ENCODE measurements at places on chromosomes 2 and 18.

- H3K4me1 ChIP-seq: no peaks in the 10 kb centered on the region
- no peak overlapping the region for H3K27ac ChIP-seq
- no peak for DNase-seq
- no peaks in the 10 kb centered on the region for H3K27me3 ChIP-seq
- H3K36me3 ChIP-seq: no peaks in the 10 kb centered on the region
Measured at GRCh38 chr2:137975280-137976271, 11.3 kb downstream of the HNMT start.

DNA sequence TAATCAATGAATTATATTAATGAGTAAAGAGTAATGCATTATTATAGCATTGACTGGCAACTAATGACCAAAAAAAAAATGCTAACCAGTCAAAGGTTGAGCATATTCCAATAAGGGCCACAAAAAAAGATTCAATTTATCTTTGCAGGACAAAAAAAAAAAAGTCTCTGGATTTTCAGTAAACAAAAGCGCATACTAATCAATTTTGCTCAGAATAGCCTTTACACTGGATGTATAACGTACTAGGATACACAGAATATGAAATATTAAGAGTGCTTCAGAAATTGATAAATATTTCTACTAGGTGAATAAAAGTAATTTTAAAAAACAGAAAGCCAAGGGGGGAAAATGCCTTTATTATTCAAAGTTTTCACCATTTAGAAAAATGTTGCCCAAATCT lies 74.4 kb downstream of the NBAS start:
- no peak overlapping the region for H3K27ac ChIP-seq
- no peaks in the 10 kb centered on the region for H3K4me1 ChIP-seq
- H3K27me3 ChIP-seq: no peaks in the 10 kb centered on the region
- no peak overlapping the region for H3K4me3 ChIP-seq

GRCh38 chr2:71380665-71381064 lies 49.1 kb downstream of the ZNF638 start:
- no peak overlapping the region for H3K4me3 ChIP-seq
- no peaks in the 10 kb centered on the region for H3K4me1 ChIP-seq
- DNase-seq: no peak
- peaks cover 33% of the 10 kb centered on the region for H3K36me3 ChIP-seq
- no peak overlapping the region for H3K27ac ChIP-seq
- no peaks in the 10 kb centered on the region for H3K27me3 ChIP-seq

DNA sequence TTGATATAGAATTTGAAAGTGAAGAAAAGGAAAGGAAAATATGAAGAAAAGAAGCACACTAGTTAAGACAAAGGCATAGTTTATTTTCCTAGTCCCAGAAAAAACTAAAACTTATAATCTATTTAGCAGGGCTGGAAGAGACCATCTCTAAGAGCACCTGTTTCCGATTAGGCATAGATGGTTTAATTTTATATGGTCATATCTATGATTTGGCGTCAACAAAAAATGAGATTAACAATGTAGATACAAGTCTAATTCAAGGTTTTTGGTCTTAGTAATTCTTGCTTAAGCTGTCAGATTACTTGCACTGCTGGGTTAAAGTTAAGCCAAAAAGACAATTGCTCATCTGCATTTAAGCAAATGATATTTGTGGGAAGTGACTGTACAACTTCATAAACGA lies 502.5 kb upstream of the FSHR start:
- no peaks in the 10 kb centered on the region for H3K27me3 ChIP-seq
- H3K4me3 ChIP-seq: no peak overlapping the region
- H3K4me1 ChIP-seq: no peaks in the 10 kb centered on the region
